ENCODE measurements at places on chromosomes 7 and 10.
A peak's percentile ranks its signal among the peaks of the same experiment; 100 is the strongest.

GRCh38 chr7:11749629-11750028 is 82.4 kb downstream of the THSD7A start:
- no peak for DNase-seq

GRCh38 chr7:126657599-126658358 is 595.0 kb downstream of the GRM8 start:
- DNase-seq: no peak

GRCh38 chr10:50622706-50623662 is 772 bp downstream of the SGMS1 start:
- peak; percentile 37 for DNase-seq

- DNase-seq: no peak
Observed at GRCh38 chr7:40303996-40304395, 169.2 kb downstream of the SUGCT start.

DNA sequence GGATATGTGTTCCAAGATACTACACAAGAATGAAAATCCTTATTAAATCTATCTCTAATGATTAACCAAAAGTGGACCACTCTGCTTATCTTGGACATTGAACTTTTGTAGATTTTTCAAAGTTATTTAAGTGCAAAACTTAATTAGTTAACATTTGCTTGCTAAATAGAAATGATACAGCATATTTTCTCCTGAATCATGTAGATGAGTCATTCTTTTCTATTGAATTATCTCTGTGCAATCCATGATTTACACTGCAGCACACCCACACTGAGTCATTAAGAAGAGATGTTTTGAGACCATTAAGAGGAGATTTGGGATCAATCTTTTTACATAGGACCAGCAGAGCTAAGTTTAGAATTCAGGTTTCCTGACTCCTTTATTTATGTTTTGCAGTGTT is 6.6 kb upstream of the ABCC2 start:
- no peak for DNase-seq

All from stimulated activated CD4-positive, alpha-beta T cell treated with anti-CD3 and anti-CD28 coated beads, Interleukin-1b, Interleukin-23, amount 100 ng/mL, for 4 hours (primary cell).